ENCODE measurements at places on chromosomes 2 and 18. TPM values are rescaled to one million over a fixed set of nuclear protein-coding genes. Genes with fewer than 3 reads are reported as not detected.

SAG gene
- not detected for total RNA-seq

CXCR4 gene
- total RNA-seq: 0.29 TPM

GRCh38 chr2:60116161-60116875, 437.1 kb downstream of the BCL11A start:
- no peak for DNase-seq

GRCh38 chr2:232103140-232103737, 141.7 kb downstream of the DIS3L2 start:
- no peak for DNase-seq

RBFA gene
- total RNA-seq: 42.4 TPM

NTSR2 gene
- total RNA-seq: not detected

DNA sequence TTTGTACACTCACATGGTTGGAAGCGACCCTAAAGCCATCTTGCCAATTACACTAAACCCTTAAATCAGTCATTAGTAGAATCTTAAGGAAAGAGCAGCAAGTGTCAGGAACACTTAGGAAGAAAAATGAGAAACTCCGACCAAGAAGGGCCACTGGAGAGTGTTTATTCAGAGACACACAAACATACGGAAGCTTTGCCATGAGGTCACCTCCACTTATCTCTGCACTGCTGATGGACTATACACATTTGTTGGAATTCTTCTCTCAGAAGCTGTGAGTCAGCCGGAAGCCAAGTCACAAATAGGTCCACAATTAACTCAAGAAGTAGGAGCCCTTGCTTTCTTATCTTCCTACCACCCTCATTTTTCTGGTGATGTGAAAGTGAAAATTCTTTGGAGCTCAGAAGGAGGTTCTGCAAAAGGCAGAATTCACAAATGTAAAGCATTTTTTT, 21.6 kb downstream of the BMP10 start:
- peak; percentile 46 for DNase-seq

HOXD8 gene
- total RNA-seq: not detected

DNA sequence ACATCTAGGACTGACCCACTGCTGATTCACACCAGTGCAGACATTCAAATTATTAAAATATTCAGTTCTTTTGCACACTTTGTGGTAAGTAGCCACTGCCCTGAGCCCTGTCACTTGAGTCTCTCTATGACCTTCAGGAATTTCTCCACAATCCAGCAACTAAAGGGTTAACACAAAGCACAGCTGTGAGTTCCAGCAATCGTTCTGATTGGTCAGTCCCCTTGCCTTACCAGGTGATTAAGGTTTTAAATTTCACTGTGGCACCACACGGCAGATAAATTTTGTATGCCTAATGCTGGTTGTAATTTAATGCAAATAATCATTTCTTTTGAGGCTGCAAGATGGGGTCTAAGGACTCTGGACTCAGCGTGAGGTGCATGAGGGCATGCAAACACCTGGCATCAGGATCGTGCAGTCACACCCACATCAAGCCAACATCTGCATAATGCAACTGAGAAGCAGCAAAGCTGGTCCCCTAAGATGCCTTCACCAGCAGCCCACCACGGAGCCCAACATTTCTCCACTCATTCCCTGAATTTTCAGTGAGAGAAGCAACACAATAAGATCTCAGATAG, 36.6 kb downstream of the SLC14A1 start:
- no peak for DNase-seq

- no peak for DNase-seq
Measured at GRCh38 chr2:73292316-73292905, 937 bp downstream of the EGR4 start.

- DNase-seq: no peak
Measured at GRCh38 chr2:237205043-237205541, 119.4 kb downstream of the COPS8 start.

DNA sequence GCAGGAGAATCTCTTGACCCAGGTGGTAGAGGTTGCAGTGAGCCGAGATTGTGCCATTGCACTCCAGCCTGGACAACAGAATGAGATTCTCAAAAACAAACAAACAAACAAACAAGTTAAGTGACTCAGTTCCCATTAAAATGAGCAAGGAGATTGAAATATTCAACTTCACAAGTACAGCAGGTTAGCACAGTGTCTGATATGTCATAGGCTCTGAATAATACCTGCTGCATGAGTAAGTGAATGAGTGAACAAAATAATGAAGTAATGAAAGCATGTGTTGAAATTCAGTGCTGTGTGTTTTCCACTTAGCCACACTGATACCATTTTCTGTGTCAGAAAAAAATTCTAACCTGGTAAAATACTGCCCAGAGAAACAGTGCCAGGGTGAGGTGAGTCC, 41.9 kb upstream of the SETBP1 start:
- no peak for DNase-seq

MAP3K19 gene
- not detected for total RNA-seq

PIEZO2 gene
- total RNA-seq: 27.2 TPM

DQX1 gene
- total RNA-seq: 27.6 TPM

GRCh38 chr2:159807183-159808031, 9.4 kb upstream of the CD302 start:
- peak; percentile 76 for DNase-seq

GRCh38 chr2:217714287-217714751, 288.5 kb downstream of the TNS1 start:
- peak; percentile 32 for DNase-seq

DNA sequence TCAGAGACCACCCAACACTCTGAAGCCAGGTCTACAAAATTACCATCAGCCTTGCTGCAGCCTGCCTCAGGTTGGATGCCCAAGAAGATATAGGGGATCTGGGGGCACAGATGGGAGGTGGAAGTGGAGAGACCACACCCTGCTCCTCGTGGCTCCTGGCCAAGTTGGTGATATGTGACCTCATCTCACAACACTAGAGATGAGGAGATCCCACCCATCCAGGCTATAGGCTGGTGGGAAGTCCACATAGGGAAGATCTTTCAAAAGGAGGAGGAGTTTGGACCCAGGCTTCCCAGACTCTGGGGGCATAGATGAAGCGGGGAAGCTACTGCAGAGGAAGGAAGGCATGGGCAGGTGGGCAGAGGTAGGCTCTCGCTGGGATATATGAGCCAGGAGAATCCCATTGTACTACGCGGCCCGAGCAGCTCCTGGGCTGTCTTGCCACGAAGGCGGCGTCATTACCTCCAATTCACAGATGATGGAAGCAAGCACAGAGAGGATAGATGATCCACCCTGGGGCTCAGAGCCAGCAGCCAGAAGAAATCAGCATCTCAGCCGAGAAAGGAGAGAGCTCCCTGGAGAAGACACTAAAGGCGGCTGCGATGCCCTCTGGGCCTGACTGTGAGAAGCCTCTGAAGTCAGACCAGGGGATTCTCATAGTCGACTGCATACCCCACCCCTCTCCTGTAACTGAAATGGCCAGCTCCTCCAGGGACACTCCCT, 96.0 kb downstream of the RHOB start:
- DNase-seq: no peak

DNA sequence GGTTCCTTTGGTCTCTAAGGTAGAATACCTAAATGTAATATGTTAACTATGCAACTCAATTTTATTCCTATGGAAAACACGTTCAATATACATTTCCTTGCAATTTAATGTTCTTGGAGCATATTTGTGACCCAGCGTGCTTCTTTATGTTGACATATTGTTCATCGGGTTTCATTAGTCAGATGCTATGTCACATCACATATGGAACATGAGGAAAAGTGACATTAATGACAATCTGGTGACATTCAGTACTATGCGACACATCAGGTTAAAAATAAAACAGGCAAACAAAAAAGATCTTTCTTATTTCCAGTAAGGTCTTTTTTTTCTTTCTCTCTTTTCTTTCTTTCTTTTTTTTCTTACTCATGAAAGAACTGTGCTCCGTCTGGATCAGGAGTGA, 135.6 kb upstream of the SMIM21 start:
- DNase-seq: no peak

DNA sequence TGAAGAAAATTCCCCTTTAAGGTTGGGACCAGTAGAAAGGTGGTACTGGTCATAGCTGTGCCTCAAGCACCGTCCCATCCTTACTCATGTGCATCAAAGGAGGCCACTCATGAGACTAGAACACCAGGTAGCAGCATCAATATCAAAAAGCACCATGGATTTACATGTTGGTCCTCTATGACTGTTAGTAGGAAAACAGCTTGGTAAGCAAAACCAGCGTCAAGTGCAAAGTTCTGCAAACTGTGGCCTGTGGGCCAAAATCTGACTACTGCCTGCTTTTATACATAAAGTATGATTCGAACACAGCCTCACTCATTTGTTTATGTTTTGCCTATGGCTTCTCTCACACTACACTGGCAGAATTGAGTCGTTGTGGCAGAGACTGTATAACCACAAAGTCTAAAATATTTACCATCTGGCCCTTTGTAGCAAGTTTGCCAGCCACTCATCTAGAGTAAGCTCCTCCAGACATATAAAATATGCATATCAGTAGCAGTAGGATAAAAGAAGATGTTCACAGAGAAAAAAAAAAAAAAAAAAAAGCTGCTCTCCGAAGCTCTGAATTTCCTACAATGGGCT, 119.7 kb upstream of the CTNNA2 start:
- peak; percentile 4 for DNase-seq

MTERF4 gene
- total RNA-seq: 61.5 TPM

GRCh38 chr2:46695283-46695682, 215.9 kb downstream of the TMEM247 start:
- no peak for DNase-seq

RASGRP3 gene
- not detected for total RNA-seq

DNA sequence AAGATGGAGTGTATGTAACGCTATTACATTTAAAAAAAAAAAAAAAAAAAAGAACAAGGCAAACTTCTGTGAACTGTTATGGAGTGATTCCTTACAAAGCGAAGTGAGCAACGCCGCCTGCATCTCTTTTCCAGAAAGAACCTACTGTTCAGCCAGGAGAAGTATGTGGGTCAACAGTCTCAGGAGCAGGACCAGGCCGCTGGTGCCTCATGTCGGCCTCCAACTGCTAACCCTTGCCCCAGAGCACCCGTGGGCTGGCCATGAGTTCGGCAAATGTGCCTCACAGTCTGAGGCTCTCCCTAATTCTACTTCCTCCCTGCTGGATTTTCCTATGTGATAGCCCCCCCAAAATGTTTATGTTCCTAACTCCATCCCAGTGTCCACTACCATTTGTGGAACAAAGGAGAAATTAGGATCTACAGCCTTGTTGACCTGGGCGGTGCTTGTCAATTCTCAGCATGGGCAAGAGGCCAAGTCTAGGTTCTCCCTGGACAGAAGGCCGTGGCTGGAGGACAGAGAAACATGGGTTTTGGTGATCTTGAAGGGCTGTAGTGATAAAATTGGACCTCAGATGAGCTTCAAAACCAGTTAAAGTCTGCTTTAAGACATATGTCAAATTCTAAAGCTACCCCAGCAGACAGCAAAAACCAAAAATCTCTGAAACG, 15.9 kb downstream of the FAM168B start:
- no peak for DNase-seq

DNA sequence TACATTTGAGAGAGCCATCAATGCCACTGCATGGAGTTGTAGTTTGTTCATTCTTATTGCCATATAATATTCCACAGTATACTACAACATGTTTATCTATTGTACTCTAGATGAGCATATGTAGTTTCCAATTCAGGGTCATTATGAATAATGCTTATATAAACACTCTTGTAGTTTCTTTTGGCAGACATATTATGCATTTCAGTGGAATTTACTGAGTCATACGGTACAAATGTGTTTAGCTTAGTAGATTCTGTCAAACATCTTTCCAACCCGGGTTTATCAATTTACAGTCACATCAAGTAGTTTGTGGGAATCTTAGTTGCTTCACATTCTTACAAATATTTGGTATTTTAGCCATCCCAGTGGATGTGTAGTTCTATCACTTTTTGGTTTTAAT, 161.1 kb downstream of the KCNH7 start:
- no peak for DNase-seq

TWIST2 gene
- 0.11 TPM for total RNA-seq

MAP4K3 gene
- 49.6 TPM for total RNA-seq

DNA sequence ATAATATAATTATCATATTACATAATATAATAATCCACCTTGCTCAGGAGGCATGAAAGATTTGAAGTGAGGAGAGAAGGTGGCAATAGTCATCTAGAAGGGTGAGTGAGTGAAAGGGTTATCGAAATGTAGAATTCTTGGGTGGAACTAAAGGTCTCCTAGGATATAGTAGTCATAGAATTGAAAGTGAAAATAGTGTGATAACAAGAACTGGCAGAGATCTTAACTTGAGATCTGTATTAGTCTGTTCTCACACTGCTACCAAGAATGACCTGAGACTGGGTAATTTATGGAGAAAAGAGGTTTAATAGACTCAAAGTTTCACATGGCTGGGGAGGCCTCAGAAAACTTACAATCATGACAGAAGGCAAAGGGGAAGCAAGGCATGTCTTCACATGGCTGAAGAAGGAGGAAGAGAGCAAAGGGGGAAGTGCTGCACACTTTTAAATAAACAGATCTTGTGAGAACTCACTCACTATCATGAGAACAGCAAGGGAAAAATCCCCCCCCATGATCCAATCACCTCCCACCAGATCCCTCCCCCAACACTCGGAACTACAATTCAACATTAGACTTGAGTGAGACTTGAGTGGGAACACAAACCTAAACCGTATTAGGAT, 351.5 kb downstream of the NR4A2 start:
- DNase-seq: no peak

RNF125 gene
- 1.3 TPM for total RNA-seq

HMSD gene
- total RNA-seq: not detected

DNA sequence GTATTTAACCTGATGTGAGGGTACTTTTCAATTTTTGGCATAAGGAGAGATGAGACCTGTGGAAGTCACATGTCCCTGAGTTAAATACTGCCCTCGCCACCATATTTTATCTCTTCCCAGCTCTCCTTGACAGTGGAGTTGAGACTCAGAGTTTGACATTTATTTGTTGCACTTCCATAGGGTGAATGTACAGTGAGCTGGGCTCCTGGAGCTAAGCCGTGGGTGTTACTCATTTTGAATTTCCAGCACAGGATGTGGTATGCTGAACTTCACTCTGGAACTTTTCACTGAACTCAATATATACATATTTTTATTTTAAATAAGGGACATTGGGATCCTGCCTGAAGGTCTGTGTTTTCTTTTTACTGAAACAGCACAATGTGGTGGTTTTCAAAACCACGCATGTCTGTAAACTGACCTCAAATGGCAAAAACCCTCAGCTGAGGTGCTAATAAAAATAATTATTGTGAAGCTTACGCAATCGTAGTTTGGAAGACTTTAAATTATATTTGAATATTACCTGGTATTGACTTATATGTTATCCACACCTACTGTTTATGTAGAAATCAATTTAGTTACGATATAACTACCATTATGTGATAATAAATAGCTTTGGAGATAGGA, 12.1 kb downstream of the RNF144A start:
- DNase-seq: no peak

LRRTM1 gene
- not detected for total RNA-seq

GRCh38 chr2:113692698-113693428, 63.6 kb downstream of the SLC35F5 start:
- DNase-seq: no peak

DNA sequence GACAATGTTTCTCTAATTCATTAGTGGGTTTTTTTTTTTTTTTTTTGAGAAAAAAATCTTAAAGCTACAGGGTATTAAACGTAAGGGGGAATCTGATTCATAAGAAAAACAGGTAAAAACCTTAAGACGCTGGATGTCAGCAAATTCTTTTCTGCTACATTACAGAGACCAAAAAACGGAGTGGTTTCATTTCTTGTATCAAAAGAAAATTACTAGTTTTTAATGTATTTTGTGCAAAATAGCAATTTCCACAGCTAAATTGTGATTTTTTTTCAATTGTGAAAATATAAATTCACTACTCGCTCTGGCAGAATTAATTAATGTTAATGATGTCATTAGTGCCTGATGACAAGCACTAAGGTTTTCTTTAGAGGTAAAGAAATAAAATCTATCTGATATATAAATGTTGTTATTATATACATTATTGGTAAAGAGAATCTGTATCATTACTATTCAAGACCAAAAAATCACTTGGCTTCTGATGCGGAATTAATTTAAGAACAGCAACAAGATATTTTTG, 9.9 kb downstream of the OTX1 start:
- no peak for DNase-seq
